ENCODE measurements at places on chromosomes 3 and 15.

DNA sequence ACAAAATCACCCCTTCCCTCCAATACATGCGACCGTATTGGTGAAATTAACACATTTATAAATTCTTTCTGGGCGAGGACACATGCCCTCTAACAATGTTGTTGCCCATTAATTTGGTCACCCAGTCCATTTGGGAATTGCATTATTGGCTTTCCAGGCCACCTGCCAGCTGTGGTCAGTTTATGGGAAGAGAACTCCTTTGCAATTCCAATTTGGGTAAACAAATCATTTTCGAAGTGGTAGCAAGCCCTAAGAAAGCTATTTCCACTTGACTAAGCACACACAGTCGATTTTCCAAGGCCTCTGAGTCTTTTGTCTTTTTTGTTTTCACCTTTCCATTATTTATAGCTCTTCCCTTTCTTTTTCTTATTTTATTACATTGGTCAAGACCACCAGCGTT, 362.3 kb upstream of the RGMA start:
- peak; percentile 74 for DNase-seq

DNA sequence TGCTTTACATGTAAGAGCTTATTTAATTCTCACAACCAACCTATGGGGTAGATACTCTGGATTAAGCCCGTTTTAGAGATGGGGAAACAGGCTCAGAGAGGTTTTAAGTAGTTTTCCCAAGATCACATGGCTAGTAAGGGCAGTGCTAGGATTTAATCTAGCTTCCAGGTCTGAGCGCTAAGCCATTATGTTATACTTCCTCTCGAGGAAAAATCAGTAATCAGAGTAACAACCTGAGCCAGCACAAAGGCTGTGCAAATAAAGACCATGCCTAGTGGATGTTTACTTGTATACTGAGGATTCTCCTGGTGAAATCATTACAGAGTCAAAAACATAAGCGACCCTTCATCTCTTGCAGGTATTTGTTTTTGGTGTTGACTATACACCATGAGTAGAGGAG, 9.0 kb downstream of the FSTL1 start:
- no peak for DNase-seq

GRCh38 chr15:100107151-100107550, 234.6 kb downstream of the ADAMTS17 start:
- no peak for DNase-seq

- no peak for DNase-seq
These were observed 665.6 kb upstream of the CCDC54 start for GRCh38 chr3:106711650-106712049.

All from NCI-H146 (cell line).